ENCODE measurements at places on chromosomes 6 and 20. TPM values are rescaled to one million over a fixed set of nuclear protein-coding genes. Genes with fewer than 3 reads are reported as not detected.

The KHDC1L gene
- not detected for total RNA-seq

The SOX18 gene
- total RNA-seq: 4.6 TPM

The CCN6 gene
- total RNA-seq: 0.39 TPM

The SRSF3 gene
- total RNA-seq: 185 TPM

The BANF2 gene
- not detected for total RNA-seq

The ANKRD66 gene
- total RNA-seq: not detected

DNA sequence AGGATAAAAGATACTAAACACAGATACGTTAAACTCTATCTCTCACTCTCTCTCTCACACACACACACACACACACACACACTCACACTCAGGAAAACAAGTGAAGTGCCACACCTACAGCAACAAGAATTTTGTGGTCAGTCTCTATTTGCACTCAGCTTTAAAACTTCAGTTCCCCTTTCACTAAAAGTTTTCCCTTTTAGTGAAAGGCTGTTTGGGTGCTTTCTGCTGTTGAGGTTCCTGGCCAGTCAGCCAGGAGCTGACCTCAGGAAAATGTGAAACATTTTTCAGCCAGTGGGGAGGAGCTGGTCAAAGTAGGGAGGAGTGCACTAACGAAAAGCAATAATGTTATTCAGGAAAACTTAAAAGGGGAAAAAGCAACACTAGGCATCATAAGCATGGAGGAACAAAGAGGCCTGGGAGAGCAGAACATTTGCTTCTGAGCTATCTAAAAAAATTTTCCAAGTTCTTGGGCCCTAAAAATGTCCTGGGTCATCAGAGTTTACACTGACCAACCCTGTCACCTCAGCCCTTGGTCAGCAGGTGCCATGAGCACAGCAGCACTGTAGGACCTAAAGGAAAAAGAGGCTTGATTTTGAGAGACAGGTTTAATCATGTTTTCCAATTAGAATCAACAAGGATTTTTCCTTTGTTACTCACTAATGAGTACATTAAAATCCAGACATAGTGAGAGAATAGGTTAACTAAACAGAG is 30.7 kb upstream of the NT5E start:
- no peak for DNase-seq

DNA sequence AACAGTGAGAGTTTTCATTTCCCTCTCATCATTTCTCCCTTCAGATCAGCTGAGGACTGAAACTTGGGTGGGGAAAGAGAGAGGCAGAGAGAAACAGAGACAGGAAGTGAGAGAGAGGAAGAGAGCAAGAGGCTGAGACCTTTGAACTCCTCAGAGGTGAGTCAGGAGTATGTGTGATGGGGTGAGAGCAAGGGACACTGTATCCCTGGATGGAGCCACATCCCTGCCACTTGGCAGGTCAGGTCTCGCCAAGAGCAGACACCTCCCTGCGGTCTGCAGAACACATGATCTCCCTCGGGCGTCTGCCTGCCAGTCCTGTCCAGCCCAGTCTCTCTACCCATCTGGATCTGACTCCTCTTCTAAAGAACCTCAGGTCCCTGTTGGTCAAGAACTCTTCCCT is 62.7 kb upstream of the SYNDIG1 start:
- no peak for DNase-seq

DNA sequence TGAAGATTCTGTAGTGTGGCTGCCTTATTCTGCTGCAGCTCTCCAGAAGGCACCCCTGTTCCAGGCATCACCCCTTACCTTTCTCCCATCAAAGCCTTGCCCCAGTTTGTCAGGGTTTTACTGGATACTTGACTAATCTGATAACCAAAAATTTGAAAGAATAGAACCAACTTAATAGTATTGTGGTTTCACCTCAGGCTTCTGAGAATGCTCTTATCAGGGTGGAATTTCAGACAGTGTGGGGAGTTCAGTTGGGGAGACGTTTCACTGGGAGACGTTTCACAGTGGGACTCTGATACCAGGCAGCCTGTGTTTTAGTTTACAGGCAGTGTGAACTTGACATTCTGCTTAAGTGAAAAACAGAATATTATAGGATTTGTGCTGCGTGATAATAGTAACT is 50.5 kb downstream of the SCAND1 start:
- DNase-seq: no peak

- no peak for DNase-seq
These were observed 30.3 kb downstream of the JAG1 start for GRCh38 chr20:10643560-10643873.

DNA sequence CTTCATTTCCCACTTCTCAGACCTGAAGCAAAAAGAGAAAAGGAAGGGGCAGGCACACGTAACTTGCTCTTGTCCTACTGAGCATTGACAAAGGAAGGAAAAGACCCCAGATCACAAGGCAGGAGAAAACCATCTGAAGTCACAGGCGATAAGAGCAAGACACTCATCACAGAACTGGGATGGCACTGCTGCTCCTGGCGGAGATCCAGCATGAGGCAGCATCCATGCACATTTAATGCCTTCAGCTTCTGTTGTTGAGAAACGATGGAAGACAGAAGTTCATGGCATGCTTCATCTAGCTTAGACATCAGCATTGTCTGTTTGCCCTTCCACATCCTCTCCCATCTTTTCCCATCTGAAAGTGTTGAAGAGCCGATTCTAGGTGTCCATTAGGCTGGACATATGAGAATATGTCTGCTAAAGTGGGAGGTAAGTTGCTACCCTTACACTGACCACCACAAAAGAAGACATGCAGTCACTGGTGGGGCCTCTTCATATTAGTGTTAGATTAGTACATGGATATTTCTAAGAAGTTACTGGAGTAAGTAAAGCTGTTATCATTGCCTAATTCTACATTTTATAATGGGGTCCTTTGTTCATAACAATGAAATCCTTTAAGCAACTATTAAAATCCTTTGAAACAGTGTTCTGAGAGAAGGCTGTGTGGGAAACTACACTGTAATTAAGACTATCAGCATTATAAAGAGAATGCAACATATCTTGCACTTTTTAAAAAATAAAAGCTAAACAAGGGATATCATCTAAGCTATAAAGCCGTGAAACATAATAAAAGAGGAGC is 618.5 kb downstream of the C6orf118 start:
- no peak for DNase-seq

GRCh38 chr6:112190164-112190563 is 64.2 kb downstream of the LAMA4 start:
- no peak for DNase-seq

- DNase-seq: peak; percentile 18
These were observed 1.6 kb downstream of the SMPDL3A start for GRCh38 chr6:122790423-122791309.

DNA sequence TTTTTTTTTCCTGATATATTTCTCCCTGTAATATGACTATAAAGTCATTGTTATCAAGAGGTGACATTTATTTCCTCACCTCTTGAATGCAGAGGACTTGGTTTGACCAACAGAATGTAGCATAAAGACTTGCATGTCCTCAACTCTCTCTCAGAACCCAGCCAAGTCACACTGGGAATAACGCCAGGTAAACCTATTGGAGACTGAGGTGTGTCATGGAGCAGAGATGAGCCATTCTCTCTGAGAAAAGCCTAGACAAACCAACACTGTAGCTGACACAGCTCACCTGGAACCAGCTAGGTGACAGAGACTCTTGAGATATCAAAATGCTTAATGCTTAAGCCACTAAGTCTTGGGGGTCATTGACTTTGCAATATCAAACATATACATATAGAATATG is 533.6 kb downstream of the HAO1 start:
- DNase-seq: no peak

GRCh38 chr6:16819752-16820151 is 58.5 kb upstream of the ATXN1 start:
- DNase-seq: no peak

DNA sequence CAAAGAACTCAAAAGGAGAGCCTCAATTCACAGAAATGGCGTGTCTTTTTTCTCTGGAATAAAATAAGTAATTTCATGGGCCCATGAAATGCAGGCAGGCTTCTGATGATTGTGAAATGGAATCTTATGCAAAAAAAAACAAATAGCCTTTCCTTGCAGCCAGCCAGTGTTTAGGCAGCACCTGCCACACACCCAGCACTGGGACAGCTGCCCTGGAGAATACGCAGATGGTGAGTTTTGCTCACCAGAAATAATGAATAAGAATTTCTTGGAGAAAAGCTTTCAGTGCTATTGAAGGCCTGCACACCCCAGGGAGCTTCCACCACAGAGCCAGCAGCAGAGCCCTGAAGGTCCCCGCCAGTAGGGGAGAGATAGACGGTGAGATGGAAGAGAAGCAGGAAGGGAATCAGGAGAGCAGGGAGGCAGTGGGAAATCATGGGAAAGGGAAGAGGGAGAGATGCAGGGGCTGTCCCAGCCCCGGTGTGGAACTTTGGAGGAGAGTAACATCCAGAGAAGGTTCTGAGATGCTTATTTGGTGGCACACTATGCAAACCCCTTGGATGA is 54.9 kb downstream of the PXDC1 start:
- no peak for DNase-seq

- no peak for DNase-seq
These were observed 131.0 kb upstream of the MLN start for GRCh38 chr6:33934731-33935270.

DNA sequence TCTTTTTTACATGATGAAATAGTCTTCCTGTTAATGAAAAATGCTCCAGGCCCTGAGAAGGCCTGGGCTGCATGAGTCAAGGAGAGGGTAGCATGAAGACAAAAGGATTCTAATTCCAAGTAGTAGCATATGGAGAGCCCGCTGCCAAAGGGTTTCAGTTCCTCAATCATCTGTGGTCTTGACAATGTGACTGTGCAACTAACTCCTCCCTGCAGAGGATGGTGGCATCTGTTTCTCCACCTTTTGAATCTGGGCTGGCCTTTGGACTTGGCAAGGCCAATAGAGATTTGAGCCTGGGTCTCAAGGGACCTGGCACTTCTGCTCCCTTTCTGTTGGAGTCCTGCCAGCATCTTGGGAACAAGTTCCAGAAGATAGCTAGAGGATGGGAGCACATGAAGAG is 35.1 kb upstream of the ANKEF1 start:
- peak; percentile 18 for DNase-seq

All from tibial nerve (tissue), 4 donors.